ENCODE measurements at places on chromosomes 1 and 21.

DNA sequence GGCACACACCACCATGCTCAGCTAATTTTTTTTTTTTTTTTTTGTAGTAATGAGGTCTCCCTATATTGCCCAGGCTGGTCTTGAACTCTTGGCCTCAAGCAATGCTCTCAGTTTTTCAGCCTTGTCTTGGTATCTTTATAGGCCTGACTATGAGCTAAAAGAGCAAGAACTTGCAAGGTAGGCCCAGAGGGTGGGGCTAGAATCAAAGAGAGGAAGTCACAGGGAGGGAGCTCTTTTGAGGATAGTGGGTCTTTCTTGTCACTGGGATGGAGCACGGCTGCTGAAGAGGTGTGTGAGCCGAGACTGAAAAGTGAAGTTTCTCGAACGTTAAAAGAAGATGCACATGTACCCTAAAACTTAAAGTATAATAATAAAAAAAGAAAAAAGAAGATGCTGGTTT is 260.0 kb upstream of the BEND5 start:
- no peak for DNase-seq

DNA sequence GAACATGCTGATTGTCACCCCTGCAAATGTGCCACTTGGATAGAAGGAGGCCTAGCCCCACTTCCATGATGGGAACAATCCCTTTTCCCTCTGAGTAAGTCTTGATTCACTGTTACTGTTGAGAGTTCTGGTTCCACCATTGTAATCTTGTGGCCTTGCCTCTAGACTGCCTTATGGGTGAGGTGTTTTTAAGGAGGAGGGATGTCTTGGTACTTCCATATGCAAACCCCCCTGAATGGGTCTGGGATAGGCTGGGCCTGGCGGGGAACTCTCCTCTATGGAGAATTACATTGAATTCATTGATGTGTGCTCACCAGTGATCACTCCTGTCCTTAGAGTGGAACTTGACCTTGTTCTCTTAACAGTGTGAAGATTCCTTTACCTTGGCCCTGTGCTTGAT is 5.8 kb downstream of the GALNT2 start:
- DNase-seq = no peak

- DNase-seq = no peak
Measured at GRCh38 chr1:65751961-65752360, 40.7 kb upstream of the PDE4B start.

GRCh38 chr1:181514298-181515290 is 31.3 kb downstream of the CACNA1E start:
- DNase-seq = no peak

- DNase-seq = no peak
Measured at GRCh38 chr1:211305044-211305443, 21.6 kb upstream of the TRAF5 start.

DNA sequence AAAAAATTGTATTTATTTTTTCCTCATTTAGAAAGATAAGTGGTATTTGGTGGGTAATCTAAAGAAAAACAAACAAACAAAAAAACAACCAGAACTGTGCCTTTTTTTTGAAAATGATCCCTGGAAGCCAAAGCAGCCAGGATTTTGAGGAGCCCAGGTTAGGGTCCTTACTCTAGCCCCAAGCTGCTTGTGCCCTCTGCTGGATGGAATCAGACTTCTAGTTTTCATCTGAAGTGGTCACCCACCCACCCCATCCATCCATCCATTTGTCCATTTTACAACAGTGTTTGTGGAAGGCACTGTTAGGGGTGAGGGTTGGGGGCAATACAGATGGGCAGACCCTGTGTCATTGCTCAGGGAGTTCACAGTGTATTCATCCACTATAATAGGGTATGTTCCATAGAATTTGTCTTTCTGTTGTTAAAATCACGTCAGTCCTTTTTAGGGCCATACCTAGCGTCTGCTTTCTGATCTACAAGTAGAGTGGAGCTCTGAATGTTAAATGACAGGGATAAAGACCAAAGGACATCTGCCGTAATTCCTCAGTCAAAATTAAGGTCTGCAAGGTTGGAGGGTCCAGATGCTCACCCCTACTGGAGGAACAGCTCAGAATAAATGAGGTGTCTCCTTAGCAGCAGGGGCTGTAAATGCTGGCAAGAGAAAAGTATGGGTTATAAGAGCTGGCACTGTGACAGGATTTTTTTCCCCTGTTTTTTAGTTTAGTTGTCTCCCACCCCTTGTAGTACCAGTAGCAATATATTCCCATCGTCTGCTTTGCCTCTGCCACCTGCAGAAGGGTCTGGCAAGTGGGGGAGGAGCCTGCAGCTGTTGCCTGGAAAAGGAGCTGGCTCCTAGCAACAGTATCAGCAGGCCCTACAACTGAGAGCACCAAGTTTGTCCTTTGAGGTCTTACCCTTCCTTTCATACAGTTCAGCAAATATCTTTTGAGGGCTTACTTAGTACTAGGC is 3.2 kb downstream of the LRRC42 start:
- peak; percentile 13 for DNase-seq

- DNase-seq = no peak
Measured at GRCh38 chr1:30775433-30775975, 17.9 kb upstream of the LAPTM5 start.

DNA sequence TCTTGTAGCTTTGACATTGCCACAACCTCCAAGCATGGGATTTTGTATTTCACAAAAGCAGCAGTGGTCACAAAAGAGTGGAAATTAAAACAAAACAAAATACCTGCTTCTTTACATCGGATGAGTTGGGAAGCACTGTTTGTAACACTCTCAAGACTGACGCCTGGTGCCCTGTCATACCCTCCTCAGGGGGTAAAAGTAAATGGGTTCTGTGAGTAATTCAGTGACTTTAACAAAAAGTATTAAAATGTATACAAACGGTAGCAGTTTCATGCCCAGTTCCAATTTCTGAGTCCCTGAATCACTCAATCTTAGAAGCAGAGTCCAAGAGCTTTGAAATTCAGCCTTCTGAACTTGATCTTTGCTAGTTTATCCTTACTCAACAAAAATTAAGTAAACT is 152.5 kb downstream of the TIAM1 start:
- no peak for DNase-seq

- no peak for DNase-seq
Measured at GRCh38 chr1:28905921-28906666, 8.3 kb upstream of the EPB41 start.

DNA sequence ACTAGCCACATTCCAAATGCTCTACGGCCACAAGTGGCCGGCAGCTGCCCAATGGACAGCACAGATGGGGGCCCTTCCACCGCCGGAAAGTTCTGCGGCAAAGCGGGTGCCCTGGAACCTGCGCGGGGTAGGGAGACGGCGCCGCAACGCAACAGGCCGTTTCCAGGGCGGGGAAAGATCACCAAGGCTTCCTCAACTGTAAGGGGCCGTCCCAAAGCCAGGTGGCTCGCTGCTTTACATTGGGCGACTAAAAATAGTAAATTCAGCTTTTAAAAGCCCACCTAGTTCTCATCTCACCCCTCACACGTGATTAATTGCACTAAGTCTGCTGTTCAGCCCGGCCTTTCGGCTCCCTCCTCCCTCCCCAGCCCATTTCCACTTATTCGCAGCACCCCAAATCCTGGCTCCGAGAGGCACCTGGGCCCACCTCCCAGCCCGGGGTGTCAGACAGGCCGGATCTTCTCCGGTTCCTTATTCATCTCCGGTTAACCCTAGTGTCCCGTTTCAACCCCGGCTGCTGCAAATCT is 643 bp downstream of the CFAP298 start:
- DNase-seq = peak; percentile 31

- no peak for DNase-seq
Measured at GRCh38 chr1:99571092-99571734, 74.7 kb upstream of the PALMD start.
